ENCODE measurements at places on chromosomes 6 and 20.

GRCh38 chr6:165876588-165876987 is 213.5 kb upstream of the PDE10A start:
- DNase-seq, result peak; percentile 64

DNA sequence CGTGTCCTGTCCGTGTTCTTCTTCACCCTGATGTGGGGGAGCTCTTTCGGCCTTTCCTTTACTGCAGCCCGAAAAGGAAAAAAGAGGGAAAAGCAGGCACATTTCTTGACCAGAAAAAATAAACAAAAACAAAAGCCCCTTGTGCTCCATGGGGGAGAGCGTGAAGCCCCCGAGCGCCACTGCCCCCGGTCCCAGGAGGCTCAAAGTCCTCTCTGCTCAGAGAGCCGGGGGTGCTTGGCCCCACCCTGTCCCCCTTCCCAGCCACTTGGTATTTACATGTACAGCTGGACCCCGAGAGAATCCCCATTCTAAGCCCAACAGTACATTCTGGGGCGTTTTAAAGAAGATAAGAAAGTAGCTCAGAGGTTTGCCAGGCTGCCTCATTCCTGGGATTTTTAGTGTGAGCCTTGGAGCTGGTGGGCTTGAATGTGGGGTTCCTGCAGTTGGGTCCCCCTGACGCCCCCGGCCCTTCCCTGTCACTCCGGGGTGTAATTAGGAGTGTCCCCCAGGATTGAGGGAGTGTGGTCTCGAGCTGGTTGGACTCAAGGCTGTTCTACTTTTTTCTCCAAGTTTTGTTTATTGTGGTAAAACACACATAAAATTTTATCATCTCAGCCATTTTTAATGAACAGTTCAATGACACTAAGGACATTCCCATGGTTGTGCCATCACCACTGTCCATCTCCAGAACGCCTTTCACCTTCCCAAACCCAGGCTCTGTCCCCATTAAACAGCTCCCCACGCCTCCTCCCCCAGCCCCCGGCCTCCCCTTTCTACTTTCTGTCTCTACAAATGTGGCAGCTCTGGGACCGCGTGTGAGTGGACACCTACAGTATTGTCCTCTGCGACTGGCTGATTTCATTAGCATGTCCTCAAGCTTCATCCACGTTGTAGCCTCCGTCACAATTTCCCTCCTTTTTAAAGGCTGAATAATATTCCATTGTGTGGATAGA is 55.7 kb upstream of the BHLHE23 start:
- no peak for DNase-seq

- no peak for DNase-seq
These were observed 492 bp upstream of the TBC1D7 start for GRCh38 chr6:13328875-13329183.

DNA sequence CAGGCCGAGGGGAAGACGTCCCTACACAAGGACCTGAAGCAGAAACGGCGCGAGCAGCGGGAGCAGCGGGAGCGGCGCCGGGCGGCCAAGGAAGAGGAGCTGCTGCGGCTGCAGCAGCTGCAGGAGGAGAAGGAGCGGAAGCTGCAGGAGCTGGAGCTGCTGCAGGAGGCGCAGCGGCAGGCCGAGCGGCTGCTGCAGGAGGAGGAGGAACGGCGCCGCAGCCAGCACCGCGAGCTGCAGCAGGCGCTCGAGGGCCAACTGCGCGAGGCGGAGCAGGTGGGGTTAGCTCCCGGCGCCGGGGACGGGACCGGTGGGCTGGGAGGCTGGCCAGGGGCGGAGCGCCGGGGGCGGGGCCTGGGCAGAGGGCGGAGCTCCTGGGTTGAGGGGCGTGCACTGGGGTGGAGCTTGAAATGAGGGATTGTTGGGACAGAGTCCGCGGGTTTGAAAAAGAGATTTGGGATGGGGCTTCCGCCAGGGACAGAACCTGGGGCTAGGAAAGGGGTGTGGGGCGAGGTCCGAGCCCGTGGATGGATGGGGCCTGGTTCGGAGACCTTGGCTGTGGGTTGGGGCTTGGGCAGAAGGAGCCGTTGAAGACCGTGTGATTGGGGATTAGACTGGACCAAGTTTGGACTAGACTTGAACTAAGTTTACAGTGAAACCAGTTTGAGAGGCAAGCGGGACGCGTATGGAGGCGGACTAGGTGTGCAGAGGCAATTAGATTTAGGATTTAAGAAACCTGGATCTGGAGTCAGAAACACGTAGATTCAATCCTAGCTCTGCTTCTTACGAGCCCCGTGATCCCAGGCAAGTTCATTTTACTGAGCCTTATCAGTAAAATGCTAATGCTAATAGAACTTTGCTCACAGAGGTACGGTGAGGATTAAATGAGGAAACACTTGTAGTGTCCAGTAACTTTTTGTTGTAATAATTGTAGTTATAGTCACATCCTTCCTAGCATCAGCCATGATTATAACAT is 20.9 kb downstream of the DEF6 start:
- DNase-seq, result peak; percentile 84

DNA sequence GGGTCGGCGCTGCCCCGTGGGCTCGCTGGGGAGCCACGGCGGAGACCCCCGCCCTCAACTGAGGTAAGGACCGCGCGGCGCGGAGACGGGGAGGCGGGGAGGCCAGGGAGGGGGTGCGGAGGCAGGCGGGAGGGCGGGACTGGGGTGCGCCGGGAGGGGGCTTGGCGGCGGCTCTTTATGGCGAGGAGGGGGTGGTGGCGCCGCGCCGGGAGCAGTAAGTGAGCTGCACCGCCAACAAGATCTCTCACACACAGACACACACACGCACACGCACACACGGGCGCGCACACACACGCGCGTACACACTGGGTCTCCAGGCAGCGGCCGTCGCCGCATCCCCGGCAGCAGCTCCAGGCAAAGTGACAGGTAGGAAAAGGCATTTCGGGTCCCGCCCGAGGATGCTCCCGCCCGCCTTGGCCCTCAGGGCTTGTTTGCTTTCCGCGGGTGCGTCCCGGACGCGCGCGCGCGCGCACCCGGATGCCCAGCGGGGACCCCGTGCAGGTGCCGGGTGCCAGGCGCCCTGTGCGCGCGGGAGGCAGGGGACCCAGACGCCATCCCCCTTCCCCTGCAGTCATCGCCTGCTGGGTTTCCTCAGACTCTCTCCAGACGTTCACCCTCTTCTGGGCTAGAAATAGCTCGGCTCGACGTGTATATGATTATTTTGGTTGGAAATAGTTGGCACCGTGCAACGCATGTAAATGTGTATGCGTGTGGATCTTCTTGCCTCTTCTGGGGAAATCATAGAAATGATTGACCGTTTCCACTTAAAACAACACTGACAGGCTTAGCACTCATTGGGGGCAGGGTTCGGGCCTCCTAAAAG is at the start of gene PLCB4:
PLCB4 (plus strand) TSS at position 247 of the 823 bp plus-strand sequence. CDS start 238,728 bp downstream, outside the sequence.
- peak; percentile 57 for DNase-seq

GRCh38 chr6:122997541-122998150 is 1.6 kb downstream of the CLVS2 start:
- no peak for DNase-seq

DNA sequence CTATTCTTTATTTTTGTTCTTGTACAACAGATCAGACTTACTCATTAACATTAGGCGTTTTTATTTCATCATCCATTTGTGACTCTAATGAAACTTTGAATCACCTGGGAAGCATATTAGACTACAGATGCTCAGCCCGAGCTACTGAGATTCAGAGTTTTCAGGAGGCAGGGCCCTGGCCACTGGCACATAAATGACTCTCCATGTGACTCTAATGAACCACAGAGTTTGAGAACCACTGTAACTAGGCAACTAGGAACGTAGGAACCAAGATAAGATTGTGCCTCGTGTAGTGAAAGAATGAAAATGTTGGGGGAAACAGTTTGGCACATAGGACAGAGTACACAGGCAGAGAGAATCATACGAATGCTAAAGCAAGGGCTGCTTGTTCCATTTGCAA is 405.9 kb upstream of the BTBD3 start:
- DNase-seq, result no peak

GRCh38 chr20:43541214-43541613 is 17.6 kb upstream of the SGK2 start:
- DNase-seq, result no peak

- DNase-seq, result no peak
These were observed 58.7 kb downstream of the GTF2H5 start for GRCh38 chr6:158226655-158227512.

GRCh38 chr20:16608277-16608650 is 35.0 kb upstream of the KIF16B start:
- DNase-seq, result no peak

- DNase-seq, result no peak
These were observed 155.9 kb downstream of the NFATC2 start for GRCh38 chr20:51386586-51386985.

- DNase-seq, result no peak
These were observed 20.2 kb downstream of the SF3B5 start for GRCh38 chr6:144075187-144075586.

DNA sequence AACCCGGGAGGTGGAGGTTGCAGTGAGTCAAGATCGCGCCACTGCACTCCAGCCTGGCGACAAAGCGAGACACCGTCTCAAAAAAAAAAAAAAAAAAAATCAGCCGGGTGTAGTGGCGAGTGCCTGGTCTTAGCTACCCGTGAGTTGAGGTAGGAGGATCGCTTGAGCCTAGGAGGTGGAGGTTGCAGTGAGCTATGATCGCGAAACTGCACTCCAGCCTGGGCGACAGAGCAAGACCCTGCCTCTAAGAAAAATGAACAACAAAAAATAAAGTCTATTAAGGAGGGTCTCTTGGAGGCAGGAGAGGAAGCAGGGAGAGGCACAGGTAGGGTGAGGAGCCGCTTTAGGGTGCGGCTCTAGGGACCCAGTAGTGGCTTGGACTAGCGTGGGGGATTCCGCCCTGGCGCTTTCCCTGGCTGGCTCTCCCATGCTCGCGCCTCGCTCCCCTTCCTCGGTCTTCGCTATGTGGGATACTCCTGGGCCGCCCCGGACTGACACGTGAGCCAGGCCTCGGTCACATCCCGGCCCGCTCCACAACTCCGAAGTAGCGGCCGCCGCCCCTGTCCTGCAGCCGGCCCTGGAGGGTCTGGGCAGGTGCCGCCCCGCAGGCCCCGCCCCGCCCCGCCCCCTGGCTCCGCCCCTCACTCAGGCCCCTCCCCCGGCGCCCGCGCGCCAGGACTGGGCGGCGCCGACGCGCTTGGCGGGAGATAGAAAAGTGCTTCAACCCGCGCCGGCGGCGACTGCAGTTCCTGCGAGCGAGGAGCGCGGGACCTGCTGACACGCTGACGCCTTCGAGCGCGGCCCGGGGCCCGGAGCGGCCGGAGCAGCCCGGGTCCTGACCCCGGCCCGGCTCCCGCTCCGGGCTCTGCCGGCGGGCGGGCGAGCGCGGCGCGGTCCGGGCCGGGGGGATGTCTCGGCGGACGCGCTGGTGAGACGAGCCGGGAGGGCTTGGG is at the start of gene MYBL2:
MYBL2 (plus strand) TSS at position 739 of the 953 bp plus-strand sequence; CDS start at position 909, 170 bp downstream.
- DNase-seq, result peak; percentile 56

- DNase-seq, result peak; percentile 49
These were observed 34.2 kb upstream of the B4GALT5 start for GRCh38 chr20:49747707-49748524.

GRCh38 chr6:11919771-11920440 is 92.2 kb upstream of the HIVEP1 start:
- no peak for DNase-seq

- no peak for DNase-seq
These were observed 33.7 kb downstream of the RNF146 start for GRCh38 chr6:127300411-127300810.

DNA sequence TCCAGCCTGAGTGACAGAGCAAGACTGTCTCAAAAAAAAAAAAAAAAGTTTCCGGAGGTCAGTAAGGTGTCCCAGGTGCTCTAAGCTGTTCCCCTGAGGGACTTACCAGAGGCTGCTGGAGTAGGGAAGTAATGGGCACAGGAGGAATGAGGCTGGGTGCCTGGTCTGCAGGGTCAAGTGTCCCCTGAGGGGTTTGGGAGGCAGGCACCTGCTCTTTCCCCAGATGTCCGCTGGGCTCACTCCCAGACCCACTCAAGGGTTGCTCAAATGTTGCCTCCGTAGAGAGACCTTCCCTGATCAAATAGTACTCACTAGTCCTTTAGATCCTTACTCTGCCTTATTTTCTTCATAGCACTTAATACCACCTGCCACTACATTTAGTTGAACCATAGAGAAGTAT is 5.4 kb upstream of the MAPK13 start:
- no peak for DNase-seq

DNA sequence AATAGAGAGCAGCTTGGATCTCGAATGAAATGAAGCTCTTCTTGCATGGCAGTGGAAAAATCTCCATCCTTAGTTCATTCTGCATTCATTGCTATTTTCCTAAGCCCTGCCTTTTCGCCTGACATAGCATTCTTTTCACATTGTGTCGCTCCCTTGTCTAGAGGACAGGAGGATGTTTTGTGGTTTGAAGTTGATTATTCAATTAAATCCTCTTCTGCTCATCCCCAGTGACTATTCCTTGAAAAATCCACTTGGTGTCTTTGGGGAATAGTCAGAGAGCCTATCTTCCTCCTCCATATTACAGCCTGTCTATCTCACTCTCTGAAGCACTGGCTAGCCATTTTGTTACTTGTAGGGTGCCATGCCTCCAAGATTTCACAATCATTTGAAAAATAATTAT is 161.2 kb downstream of the KLHL32 start:
- no peak for DNase-seq

DNA sequence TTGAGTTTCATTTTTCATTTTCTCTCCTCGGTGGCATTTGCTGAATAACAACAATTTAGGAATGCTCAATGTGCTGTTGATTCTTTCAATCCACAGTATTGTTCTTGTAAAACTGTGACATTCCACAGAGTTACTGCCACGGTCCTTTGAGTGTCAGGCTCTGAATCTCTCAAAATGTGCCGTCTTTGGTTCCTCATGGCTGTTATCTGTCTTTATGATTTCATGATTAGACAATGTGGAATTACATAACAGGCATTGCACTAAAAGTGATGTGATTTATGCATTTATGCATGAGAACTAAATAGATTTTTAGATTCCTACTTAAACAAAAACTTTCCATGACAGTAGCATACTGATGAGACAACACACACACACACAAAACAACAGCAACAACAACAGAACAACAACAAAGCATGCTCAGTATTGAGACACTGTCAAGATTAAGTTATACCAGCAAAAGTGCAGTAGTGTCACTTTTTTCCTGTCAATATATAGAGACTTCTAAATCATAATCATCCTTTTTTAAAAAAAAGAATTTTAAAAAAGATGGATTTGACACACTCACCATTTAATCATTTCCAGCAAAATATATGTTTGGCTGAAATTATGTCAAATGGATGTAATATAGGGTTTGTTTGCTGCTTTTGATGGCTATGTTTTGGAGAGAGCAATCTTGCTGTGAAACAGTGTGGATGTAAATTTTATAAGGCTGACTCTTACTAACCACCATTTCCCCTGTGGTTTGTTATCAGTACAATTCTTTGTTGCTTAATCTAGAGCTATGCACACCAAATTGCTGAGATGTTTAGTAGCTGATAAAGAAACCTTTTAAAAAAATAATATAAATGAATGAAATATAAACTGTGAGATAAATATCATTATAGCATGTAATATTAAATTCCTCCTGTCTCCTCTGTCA is 88.1 kb downstream of the SNAP25 start:
- no peak for DNase-seq

- no peak for DNase-seq
These were observed 10.2 kb downstream of the TAAR1 start for GRCh38 chr6:132648828-132649227.

DNA sequence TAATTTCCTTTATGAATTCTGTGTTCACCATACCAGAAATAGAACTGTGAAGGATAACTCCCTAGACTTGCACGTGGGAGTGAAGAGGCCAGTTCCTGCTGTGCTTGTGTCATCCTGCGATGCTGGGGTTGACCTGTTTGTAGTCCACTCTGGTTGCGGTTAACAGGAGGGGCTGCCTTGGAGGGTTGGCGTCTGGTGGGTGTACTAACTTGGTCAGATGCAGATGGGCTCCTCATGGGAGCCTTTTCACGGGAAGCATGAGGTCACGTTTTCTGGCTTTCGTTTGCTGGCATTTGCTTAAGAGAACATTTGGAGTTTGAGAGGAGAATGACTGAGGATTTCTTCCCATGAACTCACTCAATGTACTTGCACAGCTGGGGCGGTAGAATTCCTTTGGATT is 41.2 kb downstream of the IGF2R start:
- DNase-seq, result no peak

Data from thyroid gland (tissue), 4 donors.